ENCODE measurements at places on chromosomes 6 and 20. TPM values are rescaled to one million over a fixed set of nuclear protein-coding genes. Genes with fewer than 3 reads are reported as not detected.

- no peaks in the 10 kb centered on the region for H3K27me3 ChIP-seq
- H3K4me1 ChIP-seq = no peaks in the 10 kb centered on the region
- H3K4me3 ChIP-seq = no peak overlapping the region
Observed at GRCh38 chr6:21325201-21325856, 268.2 kb upstream of the SOX4 start.

The RSPH4A gene
- not detected for total RNA-seq

DNA sequence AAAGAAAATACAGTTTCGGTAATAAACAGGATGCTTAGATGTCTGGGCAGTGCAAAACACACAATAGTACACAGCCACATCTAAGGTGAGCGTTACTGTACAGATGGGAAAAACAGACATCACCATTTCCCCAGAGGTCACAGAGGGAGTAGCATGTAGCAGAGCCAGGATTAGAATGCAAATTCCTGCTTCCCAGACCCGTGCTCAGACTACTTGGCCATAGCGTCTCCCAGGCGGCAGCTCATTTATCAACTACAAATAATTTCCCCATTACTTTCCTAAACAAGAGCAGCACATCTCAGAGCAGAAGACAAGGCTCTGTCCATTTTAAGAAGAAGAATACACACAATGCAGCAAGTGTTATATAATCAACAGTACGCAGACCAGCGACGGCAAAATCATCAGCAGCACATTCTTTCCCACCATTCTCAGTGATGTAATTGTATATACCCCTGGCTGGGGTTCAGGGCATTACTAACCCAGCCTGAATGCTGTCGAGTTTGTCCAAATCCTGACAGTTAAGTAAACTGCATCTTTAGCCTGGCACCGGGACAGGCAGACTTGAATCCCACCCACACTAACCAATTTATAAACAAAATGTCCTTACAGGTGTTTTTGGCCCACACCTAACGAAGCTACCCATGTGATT lies 61.9 kb downstream of the CNKSR3 start:
- no peaks in the 10 kb centered on the region for H3K27me3 ChIP-seq
- no peak for DNase-seq
- H3K27ac ChIP-seq = no peak overlapping the region
- no peaks in the 10 kb centered on the region for H3K36me3 ChIP-seq

The ATP9A gene
- 16.8 TPM for total RNA-seq

- no peaks in the 10 kb centered on the region for H3K36me3 ChIP-seq
- H3K4me3 ChIP-seq = no peak overlapping the region
- H3K27ac ChIP-seq = no peak overlapping the region
Observed at GRCh38 chr6:1079525-1079924, 232.4 kb upstream of the FOXQ1 start.

- H3K4me3 ChIP-seq = no peak overlapping the region
- no peak for DNase-seq
- H3K4me1 ChIP-seq = no peaks in the 10 kb centered on the region
- H3K27ac ChIP-seq = no peak overlapping the region
- H3K27me3 ChIP-seq = no peaks in the 10 kb centered on the region
Observed at GRCh38 chr20:39474879-39475278, 512.7 kb downstream of the DHX35 start.

DNA sequence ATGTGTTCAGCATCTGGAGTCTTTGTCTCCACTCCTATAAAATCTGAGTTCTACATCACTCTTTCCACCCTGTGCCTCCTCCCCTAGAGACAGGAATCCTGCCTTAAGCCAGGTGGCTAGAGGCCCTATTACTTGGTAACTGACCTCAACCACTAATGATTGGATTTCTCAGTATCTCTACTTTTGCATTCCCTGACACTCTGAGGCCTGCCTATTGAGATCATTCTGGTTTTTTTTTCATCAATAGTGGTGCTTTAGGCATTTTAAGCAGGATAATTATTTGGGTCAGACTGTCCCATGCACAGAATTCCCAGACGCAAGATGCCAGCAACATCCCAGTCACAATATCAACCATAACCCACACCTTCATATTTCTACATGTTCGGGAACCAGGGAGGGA lies 3.9 kb upstream of the GCM1 start:
- no peaks in the 10 kb centered on the region for H3K27me3 ChIP-seq
- H3K27ac ChIP-seq = no peak overlapping the region
- DNase-seq = no peak
- H3K36me3 ChIP-seq = no peaks in the 10 kb centered on the region

The PPP1R16B gene
- total RNA-seq = 5.2 TPM

The ARMC12 gene
- 0.53 TPM for total RNA-seq

- no peaks in the 10 kb centered on the region for H3K4me1 ChIP-seq
- no peak for DNase-seq
Observed at GRCh38 chr6:141347086-141347485, 785.6 kb upstream of the GJE1 start.

The KCNK16 gene
- not detected for total RNA-seq

DNA sequence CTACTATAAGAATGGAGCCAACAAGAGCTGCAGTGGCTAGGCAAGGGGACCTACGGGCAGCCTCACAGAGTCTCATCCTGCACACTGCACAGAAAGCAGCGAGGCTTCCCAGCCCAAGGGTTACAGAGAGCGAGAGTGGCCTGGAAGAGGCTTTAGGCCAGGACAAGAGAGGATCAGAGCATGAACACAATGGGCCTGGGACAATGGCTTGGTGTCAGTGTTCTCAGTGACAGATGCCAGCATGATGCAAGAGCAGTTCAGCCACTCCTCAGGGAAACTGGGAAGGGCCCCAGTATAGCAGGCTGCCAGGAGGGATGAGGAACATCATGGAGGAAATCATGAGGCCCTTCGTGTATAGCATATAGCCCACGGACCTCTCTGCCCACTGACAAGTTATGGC lies 108.0 kb downstream of the NUS1 start:
- H3K36me3 ChIP-seq = no peaks in the 10 kb centered on the region
- DNase-seq = no peak
- H3K27ac ChIP-seq = no peak overlapping the region
- no peak overlapping the region for H3K4me3 ChIP-seq
- no peaks in the 10 kb centered on the region for H3K4me1 ChIP-seq

DNA sequence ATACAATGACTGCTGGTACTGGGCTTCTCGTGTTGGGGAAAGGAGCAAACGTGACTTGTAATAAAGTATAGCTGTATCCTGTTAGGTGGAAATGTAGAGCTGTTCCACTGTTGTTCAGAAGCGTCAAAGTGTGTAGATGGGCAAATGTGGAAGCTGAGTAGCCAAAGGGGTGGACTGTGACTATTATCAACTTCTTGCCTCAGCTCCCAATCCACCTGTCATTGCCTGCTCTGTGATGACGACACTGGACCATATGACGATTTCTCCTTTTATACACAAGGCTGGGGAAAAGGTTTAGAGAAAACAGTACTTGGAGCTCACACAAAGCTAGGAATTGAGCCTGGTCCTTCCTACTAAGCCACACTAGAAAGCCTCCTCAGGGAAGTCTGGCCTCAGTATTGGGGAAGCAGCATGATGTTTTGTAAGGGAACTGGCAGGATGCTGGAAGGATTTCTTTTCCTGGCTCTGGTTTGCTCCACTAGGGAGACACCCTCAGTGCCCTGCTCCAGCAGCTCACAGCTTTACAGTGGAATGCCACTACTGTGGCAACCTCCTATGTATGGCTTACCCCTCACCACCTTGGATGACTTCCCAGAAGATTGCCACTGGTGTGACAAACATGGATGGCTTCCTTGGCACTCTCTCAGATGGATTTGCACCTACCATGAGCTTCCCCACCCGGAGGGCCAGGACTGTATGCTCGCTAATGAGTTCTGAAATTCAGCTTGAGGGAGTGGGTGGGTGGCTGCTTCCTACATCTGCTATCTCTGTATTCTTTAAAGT lies 20.0 kb downstream of the CD164 start:
- H3K36me3 ChIP-seq = peaks cover 75% of the 10 kb centered on the region
- no peaks in the 10 kb centered on the region for H3K27me3 ChIP-seq
- no peak overlapping the region for H3K27ac ChIP-seq
- DNase-seq = no peak

- no peaks in the 10 kb centered on the region for H3K36me3 ChIP-seq
- peaks cover 31% of the 10 kb centered on the region for H3K27me3 ChIP-seq
- H3K27ac ChIP-seq = no peak overlapping the region
- no peaks in the 10 kb centered on the region for H3K4me1 ChIP-seq
- H3K4me3 ChIP-seq = no peak overlapping the region
- no peak for DNase-seq
Observed at GRCh38 chr20:61833807-61834610, 231.7 kb downstream of the TAF4 start.

- no peaks in the 10 kb centered on the region for H3K4me1 ChIP-seq
- H3K27me3 ChIP-seq = no peaks in the 10 kb centered on the region
- no peak for DNase-seq
- H3K36me3 ChIP-seq = no peaks in the 10 kb centered on the region
Observed at GRCh38 chr6:82711105-82711827, 347.6 kb downstream of the TPBG start.

DNA sequence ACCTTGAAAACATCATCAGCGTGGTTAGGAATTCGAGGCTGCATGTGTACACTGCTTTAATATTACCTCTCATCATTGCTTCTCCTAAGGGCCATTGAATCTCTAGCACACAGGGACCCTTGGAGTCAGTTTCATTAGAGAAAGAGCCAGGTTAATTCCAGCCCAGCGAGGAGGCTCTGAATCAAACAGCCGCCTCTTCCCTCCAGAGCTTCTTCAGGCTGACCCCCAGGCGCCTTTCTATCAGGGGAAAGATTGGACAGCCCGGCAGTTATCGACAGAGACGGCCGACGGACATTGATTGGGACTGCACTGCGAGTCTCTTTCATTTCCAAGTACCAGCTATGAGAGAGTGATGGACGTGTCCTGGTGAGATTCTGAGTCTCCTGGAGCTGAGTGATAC lies 159.2 kb downstream of the ANKRD60 start:
- H3K4me1 ChIP-seq = no peaks in the 10 kb centered on the region

Data from suprapubic skin (tissue), 4 donors.